ENCODE measurements at places on chromosomes 2 and 18.

DNA sequence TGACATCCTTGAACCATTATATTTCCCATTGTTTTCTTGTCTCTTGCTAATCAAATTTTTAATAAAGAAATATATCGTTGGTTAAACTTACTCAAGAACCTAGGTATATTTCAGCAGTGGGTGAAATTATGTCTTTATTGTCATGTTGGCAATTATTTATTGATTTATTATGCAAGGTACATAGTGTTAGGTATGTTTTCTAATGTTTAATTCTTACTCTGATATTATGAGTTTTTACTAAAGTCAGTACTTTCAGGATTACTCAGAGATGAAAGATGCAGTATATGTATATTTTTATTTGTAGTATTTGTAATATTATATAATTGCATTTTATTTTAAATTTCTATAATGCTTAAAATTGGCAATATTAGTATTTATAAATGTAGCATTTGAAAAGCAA, 46.9 kb downstream of the PSMD14 start:
- DNase-seq = no peak

DNA sequence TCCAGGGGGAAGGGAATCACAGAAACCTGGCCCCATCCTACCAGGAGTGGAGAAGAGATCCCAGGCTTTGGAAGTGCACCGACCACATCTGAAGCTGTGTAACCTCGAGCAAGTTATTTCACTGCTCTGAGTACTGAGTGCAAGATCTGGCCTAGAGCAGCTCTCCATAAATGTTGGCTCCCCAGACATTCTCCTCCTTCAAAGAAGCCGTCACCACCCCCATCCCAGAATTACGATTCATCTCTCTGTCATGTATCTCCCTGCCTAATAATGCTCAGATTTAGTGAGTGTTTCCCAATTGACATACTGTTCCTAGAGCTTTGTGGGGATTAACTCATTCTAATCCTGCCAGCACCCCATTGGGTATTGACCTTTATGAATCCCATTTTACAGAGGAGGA, 51.7 kb downstream of the TNS1 start:
- DNase-seq = no peak

DNA sequence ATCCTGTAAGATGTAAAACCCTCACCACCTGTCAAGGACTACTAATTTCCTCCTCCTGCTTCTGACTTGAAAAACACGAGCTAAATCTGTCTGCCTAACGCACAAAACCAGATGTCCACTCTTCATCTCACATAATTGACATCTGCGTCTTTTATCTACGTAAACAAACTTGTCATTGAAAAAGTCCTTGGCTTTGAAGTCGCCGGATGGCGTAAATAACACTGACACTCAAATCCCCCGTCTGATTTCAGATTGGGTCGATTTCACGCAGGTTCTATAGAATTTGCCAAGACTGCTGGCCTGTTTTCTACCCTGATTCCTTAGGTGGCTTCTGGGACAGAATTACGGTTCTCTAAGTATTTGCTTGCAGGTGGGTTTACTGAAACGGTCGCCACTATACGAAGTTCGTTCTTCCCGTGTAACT, 539 bp upstream of the MOB4 start:
- no peak for DNase-seq

DNA sequence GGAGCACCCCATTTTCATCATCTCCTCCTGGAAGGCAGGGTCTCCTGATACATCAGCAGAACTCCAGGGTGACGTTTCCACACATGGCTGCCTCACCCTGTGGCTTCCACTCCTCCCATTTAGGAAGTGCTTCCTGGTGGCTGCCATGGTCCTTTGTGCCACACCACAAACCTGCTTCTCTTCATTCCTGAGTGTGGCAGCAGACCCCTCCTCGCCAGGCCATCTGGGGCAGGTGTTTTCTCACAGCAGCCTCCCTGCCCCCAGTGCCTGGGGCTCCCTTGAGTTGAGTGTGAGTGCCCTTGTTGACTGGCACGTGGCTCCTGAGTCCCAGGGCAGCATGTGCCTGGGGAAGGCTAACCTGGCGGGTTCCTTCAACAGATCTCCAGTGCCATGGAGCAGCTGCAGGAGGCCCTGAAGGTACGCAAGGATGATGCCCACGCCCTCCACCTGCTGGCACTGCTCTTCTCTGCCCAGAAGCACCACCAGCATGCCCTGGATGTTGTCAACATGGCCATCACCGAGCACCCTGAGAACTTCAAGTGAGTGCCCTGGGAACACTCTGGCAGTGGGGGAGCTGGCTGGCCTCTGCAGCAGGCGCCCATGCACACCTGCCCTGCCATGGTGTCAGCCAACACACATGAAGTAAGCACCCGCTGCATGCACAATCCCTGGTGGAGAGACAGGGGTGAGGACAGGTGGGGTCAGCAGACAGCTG, 113.4 kb upstream of the MCFD2 start:
- no peak for DNase-seq

GRCh38 chr2:9975805-9976447, 24.4 kb downstream of the GRHL1 start:
- no peak for DNase-seq

GRCh38 chr2:210477496-210477895, 937 bp upstream of the LANCL1 start:
- no peak for DNase-seq

GRCh38 chr18:56196495-56197225, 441.7 kb downstream of the TXNL1 start:
- DNase-seq = no peak

DNA sequence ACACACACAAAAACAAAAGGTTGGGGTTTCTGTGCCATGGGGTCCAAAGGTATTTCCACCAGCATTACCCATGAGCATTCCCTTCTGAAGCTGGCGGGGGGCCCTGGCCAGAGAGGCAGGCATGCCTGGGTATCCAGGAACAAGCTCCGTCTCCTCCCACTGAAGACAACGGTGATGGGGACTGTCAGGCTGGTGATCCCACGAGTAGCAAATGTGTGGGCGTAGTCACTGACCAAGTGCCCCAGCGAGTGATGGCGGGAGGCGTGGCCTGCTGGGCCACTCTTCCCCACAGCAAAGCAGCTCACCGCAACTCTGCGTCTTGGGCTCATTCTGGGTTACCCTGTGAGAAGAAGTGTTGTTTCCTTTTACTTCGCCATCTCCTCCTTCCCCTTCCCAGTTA, 270.6 kb downstream of the CDCA7 start:
- no peak for DNase-seq

DNA sequence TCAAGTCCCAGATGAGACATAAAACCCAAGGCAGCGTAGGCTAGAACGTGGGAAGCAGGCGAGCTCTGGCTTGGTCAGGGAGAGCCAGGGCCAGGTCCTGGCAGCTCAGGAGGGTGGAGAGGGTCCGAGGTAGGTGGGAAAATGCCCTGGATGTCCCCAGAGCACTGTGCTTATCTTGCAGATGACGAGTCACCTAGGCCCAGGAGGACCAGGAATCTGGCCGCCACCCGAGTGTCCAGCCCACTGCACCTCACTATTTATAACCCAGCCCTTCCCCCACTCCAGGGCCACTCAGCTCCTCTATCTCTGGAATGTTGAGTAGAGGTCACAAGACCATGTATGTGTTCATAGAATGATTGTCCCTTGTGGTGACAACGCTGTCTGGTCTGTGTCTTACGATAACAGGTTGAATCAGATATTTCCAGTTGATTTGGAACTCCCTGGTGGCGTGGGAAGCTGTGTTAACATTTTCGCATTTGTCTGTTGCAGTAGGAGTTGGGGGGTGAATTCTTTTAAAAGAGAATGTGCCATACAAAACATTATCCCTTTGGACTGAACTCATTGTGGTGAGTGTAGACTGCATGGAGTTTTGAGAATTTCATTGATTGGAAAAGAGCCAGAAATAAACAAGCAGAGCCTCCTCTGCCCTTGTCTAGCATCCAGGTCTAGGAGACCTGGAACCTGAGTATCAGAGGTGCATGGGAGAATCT, 47.5 kb downstream of the EMILIN2 start:
- DNase-seq = no peak

- peak; percentile 3 for DNase-seq
These were observed 57.5 kb downstream of the ZRANB3 start for GRCh38 chr2:135473567-135473966.

- DNase-seq = no peak
These were observed 194.2 kb downstream of the INHBB start for GRCh38 chr2:120539937-120540718.

- DNase-seq = peak; percentile 2
These were observed 822 bp downstream of the UBE2E3 start for GRCh38 chr2:180980943-180981911.

DNA sequence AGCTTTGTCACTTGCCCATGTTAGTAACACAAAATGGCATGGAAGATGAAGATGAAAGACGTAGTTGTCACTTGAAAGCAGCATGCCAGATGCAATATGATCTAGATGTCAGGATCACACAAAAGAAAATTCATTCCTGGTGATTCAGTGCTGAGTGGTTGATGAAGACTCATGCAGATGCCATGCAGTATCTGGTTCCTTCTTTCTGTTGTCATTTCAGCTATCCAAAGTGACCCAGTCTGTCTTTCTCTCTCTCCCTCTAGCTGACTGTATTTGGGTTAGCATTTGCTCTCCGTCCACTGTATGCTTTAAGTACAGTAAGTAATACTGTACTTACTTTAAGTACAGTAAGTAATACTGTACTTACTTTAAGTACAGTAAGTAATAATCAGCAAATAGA, 50.4 kb downstream of the TTN start:
- DNase-seq = no peak

- DNase-seq = no peak
These were observed 8.2 kb upstream of the MBD2 start for GRCh38 chr18:54232485-54233227.

DNA sequence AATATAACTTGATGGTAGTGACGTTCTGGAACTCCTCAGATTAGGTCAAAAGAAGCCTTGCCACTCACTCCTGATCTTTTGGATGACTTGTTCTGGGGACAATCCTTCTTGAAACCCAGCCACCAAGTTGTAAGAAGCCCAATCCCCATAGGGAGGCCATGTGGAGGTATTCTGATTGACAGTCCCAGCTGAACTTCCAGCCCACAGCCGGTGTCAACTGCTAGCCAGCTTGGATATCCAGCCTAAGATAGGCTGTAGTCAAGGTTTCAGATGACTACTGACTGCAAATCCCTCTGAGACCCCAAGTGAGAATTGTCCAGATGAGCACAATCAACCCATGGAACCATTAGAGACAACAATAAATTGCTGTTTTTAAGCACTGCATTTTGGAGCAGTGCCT, 31.4 kb downstream of the EIF2AK2 start:
- DNase-seq = no peak

DNA sequence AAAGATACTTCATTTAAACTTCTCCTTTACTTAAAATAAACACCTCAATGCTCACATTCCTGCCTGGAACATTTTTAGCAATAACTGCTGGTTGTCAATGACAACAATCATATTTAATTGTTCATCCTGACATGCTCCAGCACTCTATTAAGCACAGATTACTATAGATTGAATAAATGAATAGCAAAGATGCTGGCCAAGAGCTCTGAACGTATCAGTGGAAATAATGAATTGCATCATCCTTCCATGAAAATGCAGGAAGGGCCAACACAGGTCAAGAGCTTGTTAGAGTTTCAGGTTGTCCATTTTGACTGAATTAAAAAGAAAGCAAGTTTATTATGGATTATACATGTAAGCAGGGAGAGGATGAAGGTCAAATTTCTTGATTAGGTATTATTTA, 994.0 kb downstream of the TSN start:
- DNase-seq = no peak

- DNase-seq = no peak
These were observed 72.5 kb downstream of the RMDN2 start for GRCh38 chr2:37997629-37998028.

DNA sequence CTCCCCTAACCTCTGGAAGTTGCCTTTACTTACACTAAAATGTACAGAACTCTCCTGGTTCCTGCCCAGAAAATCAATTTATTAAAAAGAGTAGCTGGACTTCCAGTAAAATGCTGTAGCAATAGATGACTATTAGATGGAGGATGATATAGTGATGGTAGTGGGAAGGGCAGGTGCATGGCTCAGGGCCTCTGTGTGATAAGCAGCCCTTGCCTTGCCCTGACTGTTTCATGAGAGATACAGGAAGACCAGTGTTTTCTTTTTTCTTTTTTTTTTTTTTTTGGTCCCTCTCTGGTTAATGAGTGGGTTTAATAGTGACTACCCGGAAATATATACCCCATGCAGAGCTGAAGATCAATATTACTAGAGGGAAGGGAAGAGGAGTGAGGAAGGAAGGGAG, 48.7 kb upstream of the NEDD4L start:
- no peak for DNase-seq

DNA sequence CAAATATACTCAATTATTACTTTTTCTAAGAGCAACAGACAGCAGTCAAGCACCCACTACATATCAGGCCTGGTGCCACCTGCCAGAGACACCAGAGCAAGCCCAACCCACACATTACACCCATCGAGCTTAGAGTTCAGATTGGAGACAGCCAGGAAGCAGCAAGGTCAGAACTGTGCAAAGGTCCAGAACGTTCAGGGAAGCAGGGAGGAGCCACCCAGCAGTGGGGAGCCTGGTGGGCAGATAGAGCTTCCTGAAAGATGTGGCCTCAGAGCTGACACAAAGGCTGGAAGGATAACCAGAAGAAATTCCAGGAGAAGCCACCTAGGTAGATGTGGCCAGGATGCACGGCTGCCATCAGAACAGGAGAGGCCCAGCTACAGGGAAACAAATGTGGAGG, 440.5 kb upstream of the ID2 start:
- no peak for DNase-seq

GRCh38 chr18:80159713-80160636, 50.9 kb downstream of the ADNP2 start:
- no peak for DNase-seq

- no peak for DNase-seq
These were observed 75.9 kb downstream of the TMEM131 start for GRCh38 chr2:97919858-97920257.

Data from activated T-cell treated with anti-CD3 and anti-CD28 coated beads for 1 hour (primary cell).